Stimulated activated CD8-positive, alpha-beta memory T cell treated with anti-CD3 and anti-CD28 coated beads, Interleukin-2, amount 100 ng/mL, for 1 hour (primary cell): ENCODE measurements at places on chromosomes 1 and 21.

DNA sequence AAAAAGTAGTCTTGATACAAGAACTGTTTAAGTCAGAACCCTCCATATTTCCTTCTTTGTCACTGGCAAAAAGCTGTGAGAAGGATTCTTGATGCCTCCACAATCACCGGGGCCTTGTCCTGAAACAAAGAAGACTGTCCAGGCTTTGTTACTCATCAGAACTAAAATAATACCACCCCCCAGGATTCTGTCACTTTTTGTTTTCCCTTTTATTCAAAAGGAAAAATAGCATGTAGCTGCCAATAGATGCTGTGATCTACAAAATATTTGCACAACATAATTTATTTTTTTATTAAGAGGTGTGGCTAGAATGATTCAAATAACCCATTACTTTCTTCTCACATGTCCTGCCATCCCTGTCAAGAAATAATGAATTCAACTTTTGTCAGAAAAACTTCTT is 173.7 kb downstream of the LYPLAL1 start:
- DNase-seq = no peak

GRCh38 chr21:37862536-37862935 is 53.7 kb downstream of the KCNJ6 start:
- no peak for DNase-seq

- DNase-seq = no peak
These were observed 647.0 kb downstream of the PLPP3 start for GRCh38 chr1:55932402-55932801.

- no peak for DNase-seq
These were observed 219.5 kb downstream of the TPR start for GRCh38 chr1:186155594-186155993.

GRCh38 chr1:205324781-205325180 is 3.2 kb upstream of the NUAK2 start:
- DNase-seq = no peak

DNA sequence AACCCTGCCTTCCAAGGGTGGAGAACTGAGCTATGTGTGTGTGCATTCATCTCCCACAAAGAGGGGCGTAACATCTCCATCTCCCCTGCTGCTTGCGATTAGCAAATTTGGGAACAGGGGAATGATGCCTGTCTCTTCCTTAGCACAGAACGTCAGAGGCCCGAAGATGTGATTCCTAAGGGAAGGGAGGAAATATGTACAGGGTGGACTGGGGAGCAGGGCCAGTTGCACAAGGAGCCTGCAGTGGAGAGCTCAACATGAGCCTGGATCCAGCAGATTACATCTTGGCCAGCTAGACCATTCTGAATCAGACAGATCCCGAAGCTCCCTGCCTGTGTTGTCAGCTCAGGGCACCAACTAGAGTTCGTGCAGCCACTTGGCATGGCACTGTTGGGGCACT is 118.1 kb downstream of the NGF start:
- DNase-seq = no peak

DNA sequence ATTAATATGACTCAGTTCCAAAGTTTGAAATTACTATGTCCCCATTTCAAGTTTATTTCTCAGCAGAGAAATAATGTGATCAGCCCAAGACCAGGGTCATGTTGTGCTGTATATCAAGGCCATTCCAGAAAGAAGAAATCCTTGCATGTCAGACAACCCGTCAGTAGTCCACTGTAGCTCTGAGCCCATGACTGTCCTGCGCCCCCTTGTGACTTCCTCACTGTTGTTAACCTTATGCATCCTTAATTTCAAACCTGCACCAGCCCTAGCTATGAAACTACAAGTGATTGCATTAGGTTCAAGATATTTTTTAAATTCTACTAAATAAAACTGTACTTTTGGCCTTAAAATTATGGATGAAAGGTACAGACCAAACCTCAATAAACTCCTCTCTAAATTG is 133.0 kb downstream of the LRRC7 start:
- no peak for DNase-seq

DNA sequence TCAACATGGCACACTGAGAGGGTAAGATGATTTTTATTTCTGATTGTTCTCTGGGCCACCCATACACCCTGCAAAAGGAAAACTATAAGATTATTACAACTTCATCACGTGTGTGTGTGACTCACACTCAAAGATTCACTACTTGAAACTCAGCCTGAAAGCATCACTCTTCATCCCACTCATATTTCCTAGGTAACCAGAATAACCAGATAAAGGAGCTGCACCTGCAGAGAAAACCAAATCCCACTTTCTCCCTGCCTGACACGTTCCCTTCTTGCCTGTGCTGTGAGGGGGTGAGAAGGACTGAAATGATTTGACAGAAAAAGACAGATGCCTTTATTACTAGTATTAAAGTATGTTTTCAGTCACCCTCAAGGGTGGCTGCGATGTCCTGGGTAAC is 131.6 kb downstream of the TGFBR3 start:
- DNase-seq = no peak
